ENCODE measurements at places on chromosomes 16 and 17. TPM values are rescaled to one million over a fixed set of nuclear protein-coding genes. Genes with fewer than 3 reads are reported as not detected.

- DNase-seq = peak; percentile 81
These were observed 111.3 kb downstream of the BANP start for GRCh38 chr16:88062341-88063210.

GRCh38 chr17:27155866-27156265 is 138.0 kb upstream of the WSB1 start:
- peak; percentile 22 for DNase-seq

MYCBPAP gene
- not detected for total RNA-seq

- DNase-seq = peak; percentile 51
These were observed 27.4 kb downstream of the IQCK start for GRCh38 chr16:19745286-19746010.

DNA sequence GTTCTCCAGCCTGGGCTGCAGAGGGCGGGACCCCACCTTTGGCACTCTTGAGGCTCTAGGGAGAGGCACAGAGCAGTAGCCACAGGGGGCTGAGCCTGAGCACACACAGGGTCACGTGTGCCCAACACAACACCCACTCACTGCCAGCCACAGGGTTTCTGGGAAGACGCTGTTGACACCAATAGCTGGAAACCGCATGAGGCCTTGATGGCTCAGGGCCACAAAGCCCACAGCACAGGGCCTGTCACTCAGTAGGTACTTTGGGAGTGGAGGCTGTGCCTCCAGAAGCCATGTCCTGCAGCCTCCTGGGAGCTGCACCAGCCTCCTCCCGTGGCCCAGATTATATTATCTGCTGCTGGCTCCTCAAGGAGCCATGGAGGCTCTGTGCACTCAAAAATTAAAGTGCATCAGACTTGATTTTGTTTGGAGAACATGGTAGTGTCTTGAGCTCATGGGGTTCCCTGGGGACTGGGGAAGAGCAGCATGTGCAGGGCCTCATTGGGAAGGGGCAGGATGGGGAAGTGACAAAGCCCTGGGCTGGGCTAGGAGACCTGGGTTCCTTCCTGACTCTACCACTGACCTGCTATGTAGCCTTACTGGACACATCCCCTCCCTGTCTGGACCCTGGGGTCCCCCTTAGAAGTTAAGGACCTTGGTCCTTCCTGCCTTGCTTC is 12.5 kb upstream of the SREBF1 start:
- no peak for DNase-seq

DNA sequence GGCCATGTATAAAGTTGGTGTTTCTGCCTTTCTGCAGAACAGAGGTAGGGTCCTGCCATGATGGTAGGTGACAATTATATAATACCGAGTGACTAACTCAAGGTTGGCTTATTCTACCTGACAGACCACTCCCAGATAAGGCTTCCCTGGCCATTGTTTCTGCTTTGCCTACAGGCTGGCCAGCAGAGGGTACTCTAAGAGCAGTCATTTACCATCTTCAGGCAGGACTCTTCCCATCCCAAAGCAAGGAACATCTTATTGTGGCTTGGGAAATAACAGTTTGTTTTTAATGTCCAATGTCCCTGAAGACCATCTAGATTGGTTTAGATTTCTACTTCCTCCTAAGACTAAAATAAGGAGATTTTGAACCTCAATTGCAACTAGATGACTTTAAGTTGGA is 74.1 kb downstream of the SNX11 start:
- DNase-seq = peak; percentile 57

GRCh38 chr17:45828582-45829133 is 16.0 kb upstream of the SPPL2C start:
- DNase-seq = no peak

EVPL gene
- total RNA-seq = not detected

- DNase-seq = no peak
These were observed 46.9 kb upstream of the TAC4 start for GRCh38 chr17:49894761-49895160.

DNA sequence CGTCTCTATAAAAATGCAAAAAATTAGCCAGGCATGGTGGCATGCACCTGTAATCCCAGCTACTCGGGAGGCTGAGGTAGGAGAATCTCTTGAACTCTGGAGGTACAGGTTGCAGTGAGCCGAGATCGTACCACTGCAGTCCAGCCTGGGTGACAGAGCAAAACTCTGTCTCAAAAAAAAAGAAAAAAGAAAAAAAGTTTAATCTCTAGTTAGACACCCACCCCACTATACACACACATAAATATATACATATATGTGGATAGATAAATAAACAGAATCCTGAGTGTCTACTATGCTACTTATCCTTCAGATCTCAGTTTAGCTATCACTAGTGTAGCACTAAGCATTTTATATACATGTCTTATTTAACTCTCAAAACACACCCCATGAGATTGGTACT is 18.7 kb downstream of the ITGAL start:
- DNase-seq = no peak

GRCh38 chr16:52069866-52070265 is 477.1 kb downstream of the TOX3 start:
- DNase-seq = no peak

DNASE1L2 gene
- 1.4 TPM for total RNA-seq

- DNase-seq = no peak
These were observed 42.8 kb upstream of the GFOD2 start for GRCh38 chr16:67761924-67762323.

DNA sequence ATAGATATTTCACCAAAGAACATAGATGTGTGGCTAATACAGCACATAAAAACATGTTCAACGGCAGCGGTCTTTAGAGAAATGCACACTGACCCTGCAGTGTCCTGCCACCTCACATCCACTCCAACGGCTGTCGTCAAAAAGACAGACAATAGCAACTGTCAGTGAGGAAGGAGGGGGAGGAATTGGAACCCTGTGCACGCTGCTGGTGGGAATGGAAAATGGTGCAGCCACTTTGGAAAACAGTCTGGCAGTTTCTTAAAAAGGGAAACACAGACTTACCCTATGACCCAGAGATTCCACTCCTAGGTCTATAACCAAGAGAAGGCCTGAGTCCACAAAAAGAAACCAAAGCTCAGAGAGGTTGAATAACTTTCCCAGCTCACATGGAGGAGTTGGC is 7.7 kb downstream of the CEP295NL start:
- DNase-seq = no peak

GRCh38 chr17:14307560-14308024 is 6.7 kb downstream of the HS3ST3B1 start:
- no peak for DNase-seq

DNA sequence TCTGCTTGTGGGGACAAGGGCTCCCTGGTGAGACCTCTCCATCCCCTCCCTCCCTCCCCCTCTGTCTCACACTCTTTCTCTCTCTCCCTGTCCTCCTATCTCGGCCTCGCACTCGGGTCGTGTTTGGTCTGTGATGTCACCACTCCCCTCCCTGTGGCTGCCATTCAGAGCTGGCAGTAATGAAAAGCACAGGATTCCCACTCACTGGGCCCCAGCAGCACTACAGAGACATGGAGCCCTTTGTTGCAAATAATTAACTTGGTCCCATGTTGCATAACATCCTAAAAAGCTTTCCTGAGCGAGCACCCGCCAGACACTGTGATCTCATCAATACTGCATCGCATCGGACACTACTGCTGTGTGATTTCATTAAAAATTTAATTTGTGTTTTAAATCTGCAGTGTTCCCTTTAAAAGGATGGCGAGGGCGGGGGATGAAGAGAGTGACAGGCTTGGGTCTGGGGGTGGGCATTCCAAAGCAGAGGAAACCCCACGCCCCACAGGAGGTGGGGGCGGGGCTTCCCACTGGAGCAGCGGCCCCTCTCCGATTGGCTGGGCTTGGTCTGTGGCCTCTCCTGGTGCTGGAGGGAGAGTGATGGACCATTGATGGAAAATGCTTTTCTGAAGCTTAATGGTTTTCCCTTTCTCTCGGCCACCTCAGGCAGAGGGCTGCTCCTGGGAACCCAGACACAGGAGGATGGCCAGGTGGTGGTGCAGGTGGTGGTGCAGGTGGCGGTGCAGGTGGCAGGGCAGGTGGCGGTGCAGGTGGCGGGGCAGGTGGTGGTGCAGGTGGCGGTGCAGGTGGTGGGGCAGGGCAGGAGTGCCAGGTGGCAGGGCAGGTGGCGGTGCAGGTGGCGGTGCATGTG is 15.3 kb upstream of the NPTX1 start:
- DNase-seq = no peak

DNA sequence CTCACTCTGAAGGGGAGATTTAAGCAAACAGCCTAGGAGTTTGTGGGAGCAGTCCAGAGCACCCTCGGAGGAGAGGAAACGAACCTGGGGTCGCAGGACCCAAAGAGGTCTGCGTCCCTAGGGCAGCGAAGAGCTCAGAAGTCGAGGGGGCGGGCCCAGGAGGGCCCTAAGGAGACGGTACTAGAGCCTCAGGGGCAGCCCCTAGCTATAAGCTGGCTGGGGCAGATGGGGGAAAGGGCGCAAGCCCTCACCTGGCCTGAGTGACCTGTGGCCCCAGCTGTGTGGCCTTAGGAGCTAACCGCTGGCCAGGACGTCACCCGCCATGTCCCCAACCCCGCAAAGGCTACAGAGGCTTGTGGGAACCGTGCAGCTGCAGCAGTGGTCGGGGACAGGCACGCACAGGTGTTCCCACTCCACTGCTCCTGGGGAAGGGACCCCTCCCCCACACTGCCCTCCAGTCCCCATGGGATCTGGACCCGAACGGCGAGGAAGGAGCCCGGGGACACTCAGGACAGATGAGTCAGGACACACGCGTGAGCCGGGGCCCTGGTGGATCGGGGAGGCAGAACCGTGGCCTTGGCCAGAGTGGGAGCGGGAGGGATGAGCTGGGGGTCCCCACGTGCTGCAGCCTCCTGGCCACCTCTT is 2.0 kb upstream of the CTRB2 start:
- no peak for DNase-seq

PSMD3 gene
- total RNA-seq = 167 TPM

DNA sequence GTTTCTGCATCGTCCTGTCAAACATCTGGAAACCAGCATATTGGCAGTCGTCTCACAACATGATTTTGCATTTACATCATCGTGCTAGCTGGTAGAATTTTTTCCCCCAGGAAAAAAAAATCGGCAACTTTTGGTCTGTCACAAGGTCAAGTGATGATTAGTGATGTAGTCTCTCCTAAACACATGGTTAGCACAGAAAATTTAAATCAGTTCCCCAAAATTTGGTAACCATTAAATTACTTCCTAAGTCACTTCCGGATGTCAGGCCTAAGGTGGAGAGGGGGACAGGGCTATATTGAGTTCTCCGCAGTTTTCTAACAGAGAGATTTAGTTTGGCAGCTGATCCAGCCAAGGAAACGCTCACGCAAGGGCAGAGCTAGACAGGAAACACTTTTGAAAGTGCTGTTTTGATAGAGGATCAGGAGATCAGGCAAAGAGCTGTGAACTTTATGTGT is 271.0 kb upstream of the TBX2 start:
- no peak for DNase-seq

- no peak for DNase-seq
These were observed 2.0 kb downstream of the KDM6B start for GRCh38 chr17:7835814-7836595.

- no peak for DNase-seq
These were observed 106.7 kb upstream of the FOXF1 start for GRCh38 chr16:86403541-86404163.

DNA sequence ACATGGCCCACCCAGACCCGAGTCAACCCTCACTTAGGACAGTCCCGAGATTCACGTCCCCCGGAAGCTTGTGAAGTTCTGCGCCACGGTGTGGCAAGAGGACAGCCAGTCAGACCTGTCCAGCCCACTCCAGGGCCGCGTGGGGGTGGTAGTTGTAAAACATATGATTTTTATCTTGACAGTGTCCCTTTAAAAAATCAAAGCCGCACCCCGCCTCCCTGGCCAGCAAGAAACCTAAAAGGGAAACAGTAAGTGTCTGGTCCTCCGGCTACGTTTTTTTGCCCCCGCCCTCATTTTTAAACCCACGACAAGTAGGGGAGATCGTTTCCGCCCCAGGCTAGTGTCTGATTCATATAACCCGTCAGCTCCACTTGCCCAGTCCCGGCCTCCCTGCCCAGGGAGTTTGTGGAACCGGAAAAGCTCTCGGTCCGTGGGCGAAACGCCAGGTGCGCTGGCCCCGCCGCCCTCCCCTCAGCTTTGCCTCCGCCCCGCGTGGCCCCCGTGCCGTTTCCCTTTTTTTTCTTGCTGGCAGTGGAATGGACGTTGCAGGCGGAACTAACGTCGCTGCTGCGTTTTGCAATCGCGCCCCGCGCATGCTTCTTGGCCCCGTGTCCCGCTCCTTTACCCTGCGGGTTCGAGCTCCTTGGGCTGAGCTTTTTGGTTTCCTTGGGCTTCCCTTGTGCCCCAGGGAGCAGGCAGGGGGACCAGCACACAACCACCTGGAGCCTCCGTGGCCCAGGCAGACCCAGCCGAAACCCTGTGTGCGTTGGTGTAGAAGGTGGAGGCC is 13.3 kb upstream of the NUDT16L1 start:
- no peak for DNase-seq

- no peak for DNase-seq
These were observed 26.2 kb upstream of the AXIN2 start for GRCh38 chr17:65587534-65588180.

- no peak for DNase-seq
These were observed 7.3 kb upstream of the TSPOAP1 start for GRCh38 chr17:58335779-58336455.

- DNase-seq = no peak
These were observed 7.9 kb upstream of the DHRS11 start for GRCh38 chr17:36583787-36584186.

DNA sequence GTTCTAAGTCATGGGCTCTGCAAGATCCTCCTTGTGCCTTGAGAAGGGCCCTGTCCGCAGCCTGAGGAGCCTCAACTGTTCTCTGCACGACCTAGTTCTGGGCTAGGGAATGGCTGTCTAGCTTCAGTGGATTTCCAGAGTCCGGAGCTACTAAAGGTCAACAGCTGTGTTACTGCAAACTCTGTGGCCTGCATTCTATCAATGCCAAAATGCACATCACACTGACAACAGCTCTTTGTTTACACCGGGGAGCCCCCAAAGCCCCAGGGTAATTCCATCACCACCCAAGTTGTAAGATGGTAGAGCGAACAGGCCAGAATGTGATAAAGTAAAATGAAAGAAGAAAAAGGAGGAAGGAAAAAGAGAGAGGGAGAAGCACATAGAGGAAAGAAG is 610.2 kb downstream of the MAF start:
- DNase-seq = no peak

KRT24 gene
- total RNA-seq = not detected

SMIM22 gene
- total RNA-seq = not detected

MT3 gene
- not detected for total RNA-seq

DNA sequence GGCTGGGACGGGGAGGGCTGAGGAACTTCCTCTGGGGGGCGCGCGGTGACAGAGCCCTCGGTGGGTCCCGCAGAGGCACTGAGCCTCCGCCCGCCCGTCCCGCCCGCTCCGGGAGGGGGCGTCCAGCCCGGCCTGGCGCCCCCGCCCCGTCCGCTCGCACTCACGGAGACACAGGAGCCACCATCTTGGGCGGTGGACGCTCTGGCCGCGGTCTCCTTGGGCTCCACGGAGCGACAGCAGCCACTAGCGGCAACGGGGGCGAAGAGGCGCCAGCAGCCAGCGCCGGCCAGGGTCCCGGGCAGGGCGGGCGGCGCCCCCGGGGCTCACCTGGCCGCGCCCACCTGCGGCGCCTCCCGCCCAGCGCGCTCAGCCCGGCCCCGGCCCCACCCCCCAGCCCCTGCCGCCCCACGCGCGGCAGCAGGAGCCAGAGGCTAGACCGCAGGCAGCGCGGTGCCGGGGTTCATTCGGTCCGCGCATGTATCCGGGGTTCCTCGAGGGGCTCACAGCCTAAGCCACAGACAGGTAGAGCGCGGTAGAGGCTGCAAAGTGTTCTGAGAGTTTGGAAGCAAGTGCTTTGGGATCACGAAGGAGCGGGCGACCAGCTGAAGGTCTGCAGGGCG is at the start of gene C17orf113:
Gene C17orf113, minus strand, starts transcription at position 209 of the 620 bp plus-strand sequence. CDS start 7,225 bp downstream, outside the sequence.
- peak; percentile 61 for DNase-seq

GRCh38 chr17:28225271-28225670 is 93.7 kb upstream of the TMEM97 start:
- no peak for DNase-seq
